ENCODE measurements at places on chromosomes 3 and 15.
A peak's percentile ranks its signal among the peaks of the same experiment; 100 is the strongest.

DNA sequence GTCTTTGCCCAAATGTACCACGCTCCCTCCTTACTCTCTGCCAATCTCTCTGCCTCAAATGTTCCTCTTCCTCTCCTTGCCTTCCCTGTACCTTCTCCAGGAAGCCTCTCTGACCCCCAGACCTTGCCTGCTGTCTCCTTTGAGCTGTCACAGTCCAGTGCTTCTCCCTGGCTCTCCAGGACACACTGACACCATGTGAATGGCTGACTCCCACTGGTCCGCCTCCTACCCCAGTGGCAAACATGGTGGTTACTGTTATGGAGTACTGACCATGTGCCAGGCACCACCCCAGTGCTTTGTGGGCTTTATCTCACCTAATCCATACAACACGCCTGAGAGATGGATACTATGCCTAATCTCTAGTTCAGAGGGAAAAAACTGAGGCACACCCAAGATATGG, 141.9 kb downstream of the TPRA1 start:
- DNase-seq, result no peak

DNA sequence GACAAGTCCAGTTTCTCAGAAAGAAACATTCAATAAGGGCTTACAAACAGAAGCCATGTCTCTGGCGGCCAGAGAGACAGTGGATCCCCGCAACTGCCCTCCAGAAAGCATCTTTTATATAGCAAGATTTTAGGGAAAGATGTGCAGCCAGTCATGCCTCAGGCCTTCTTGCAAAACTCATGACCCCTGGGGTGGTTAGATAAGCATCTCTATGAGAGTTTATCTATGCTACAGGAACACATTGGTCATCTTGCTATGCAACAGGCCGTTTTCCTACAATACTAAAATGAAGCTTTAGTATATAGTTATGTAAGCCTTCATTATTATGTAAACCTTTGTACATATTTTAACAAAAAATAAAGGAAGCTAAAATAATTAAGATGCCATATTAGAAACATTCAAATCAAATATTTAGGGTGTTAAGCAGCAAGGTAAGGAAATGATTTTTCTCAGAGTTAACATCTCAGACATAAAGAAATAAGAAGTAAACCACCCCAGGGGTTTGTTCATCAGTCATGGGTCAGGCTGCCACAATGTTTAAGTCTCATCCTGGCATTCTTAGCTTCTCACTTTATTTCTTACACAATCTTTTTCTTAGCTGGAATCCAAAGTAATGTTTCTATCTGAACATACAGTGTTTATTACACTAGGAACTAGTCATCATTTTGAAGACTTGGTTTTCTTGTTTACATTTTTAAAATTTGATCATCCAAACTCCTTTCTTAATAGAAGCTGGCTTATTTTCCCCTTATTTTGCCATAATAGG, 6.3 kb upstream of the FSIP1 start:
- DNase-seq, result no peak

DNA sequence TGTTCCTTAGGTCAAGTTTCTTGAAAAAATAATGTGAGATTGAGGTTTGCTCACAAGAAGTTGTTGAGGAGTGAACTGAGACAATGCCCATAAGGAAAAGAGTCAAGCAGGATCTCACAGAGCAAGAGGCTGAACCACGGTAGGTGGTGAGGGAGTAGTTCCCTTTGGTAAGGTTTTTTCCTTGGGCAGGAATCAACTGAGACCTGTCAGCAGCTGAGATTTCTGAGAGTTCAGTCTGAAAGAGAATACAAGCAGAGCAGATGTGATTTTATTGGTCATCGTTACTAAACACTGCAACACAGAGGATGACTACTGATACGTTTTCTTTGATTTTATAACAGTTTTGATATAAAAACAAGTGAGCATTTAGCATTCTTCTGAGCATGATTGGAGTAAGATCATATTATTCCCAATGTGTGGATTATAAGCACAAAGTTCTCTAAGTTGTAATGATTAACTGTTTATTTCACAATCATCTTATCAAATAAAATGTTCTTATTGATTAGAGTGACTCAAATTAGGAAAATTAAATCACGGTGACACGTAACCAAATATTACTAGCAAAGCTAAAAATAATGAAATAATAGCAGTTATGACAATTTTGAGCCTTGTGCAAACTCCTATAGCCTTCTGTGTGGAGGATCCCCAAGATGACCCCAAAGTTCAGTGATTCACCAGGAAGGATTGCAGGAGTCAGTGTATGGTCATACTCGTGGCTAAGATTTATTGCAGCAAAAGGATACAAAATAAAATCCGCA, 346.2 kb upstream of the ZNF717 start:
- DNase-seq, result no peak

- DNase-seq, result peak; percentile 86
Observed at GRCh38 chr15:90902840-90903732, at the start of gene MAN2A2. TSS of gene MAN2A2 (plus strand) at chr15:90903302. CDS start at chr15:90904208, 906 bp downstream.

DNA sequence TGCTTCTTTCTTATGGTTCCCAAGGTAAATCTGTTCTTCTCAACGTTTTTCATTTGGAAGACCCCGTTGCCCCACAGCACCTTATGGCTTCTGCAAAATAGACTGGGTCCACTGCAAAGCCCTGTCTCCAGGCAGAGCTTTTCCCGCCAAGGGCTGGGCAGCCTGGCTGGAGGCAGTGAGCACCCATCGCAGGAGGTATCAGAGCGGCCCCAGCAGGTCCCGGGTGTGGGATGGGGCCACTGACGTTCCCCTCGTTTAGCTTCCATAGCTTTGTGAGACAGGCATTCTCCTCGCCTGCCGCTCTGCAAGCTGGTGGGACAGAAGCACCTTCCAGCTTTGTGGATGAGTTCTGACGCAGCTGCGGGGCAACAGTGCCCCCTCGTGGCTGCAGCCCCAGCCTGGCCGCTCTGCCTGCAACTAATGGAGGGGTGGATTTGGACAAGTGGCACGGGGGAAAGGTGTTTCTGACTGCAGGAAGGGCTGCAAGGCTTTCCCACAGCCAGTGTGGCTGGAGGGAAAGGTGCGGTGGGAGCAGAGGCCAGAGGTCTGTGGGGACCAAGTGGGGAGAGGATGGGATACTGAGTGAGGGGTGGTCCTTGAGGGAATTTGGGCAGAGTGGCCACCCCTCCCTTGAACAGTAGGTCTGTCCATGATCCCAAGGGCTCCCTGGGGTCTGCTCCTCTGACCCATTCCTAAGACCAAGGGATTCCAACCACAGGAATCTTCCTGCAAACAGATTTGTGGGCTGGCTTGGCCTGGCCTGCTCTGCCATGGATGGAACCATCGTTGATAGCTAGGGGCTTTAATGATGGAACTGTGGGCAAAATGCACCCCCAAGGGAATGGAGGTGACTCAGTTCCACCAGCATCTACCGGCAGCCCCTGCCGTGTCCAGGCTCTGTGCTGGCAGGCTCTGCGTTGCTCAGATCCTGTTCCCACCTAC, 99.4 kb downstream of the FBLN2 start:
- peak; percentile 85 for DNase-seq

DNA sequence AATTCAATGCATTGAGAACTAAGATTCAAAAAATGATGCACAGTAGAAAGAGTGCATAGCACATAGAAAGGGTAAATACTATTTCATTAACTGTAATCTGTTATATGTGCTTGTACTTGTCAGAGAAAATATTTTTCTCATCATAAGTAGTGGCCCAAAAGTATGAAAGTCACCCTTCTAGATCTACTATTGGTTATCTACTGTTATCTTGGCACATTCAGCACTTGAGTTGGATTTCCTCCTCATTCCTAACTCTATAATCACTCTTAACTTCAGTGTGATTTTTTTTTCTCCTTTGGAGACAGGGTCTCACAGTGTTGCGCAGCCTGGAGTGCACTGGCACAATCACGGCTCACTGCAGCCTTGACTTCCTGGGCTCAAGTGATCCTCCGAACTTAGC, 194.4 kb downstream of the PCCB start:
- no peak for DNase-seq

GRCh38 chr3:150581174-150581573, 21.9 kb upstream of the SELENOT start:
- no peak for DNase-seq

GRCh38 chr15:70051948-70052633, 45.6 kb downstream of the TLE3 start:
- no peak for DNase-seq

DNA sequence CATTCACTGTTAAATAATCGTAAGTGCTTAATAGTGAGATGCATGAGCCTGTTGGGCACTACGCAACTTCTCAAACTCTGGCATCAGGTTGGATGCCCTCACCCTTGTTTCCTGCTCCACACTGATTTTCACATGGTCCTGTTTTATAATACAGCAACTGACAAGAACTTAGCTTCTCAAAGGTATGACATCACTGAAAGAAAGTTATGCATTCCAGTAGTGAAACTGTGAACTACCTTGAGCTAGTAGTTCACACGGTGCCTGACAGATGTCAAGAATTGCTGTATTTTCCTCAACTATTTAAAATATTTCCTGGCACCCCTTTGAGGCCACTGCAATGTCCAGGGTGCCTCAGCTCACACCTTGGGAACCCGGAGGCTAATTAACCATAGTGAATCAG, 327.5 kb downstream of the RORA start:
- DNase-seq, result no peak

- no peak for DNase-seq
Observed at GRCh38 chr15:36313021-36313420, 266.4 kb upstream of the CDIN1 start.

GRCh38 chr3:123818921-123819429, 65.2 kb downstream of the MYLK start:
- DNase-seq, result no peak

DNA sequence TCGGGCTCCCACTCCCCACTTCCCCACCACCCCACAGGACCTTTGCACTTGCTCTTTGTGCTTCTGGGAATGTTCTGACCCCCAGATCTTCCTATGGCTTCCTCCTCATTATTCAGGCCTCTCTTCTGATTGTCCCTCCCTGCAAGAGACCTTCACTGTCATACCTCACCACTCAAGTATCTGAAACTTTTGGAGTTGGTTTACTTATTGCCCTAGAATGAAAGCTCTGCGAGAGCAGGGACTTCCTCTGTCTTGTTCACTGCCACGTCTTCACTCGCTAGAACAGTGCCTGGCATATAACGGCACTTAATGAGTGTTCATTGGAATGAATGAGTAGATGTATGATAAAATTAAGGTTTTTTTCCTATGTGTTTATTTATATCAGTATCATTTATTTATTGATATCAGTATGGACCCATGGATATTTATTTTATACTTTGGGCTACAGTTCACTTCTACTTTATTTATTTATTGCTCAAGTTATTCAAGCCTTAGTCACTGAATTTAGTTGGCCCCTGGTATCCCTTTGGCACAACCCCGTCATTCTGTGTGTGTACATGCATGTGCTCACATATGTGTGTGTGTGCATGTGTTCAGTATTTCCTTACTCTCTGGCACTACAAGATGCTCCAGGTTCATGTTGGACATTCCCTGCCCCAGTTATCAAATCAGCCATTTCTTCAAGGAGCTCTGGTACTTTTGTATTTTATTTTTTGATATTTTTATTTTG, 197.6 kb downstream of the THSD4 start:
- no peak for DNase-seq

DNA sequence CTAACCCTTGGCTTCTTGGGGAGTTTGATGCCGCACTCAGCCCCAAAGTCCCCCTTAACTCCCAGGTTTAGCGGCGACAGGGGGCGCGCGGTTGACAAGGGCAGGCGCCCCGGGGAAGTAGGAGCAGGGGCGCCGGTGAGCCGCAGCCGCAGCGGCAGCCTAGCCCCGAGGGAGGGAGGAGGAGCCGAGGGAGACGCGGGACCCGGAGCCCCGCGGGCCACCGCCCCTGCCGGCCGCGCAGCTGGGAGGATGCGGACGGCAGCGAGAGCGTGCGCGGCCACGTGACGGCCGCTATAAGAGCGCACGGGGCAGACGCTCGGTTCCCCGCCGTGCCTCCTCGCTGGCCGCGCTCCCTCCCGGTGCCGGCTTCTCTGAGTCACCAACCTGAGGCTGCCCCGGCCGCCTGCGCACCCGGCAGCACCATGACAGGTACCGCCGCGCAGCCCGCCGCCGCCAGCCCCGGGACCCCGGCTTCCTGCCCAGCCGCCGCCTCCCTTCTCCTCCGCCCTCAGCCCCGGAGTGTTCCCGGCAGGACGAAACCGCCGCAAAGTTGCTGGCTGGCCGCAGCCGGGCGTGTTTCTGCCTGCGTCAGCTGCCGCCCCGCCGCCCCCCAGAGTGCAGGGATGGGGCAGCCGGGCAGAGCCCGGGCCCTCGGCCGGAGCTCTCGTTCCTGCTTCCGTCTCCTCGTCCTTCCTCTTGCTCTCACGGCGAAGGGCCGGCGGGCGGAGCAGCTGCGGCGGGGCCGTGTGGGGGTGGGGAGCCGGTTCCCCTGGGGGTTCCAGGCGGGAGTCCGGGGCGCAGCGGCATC, at the start of gene GYG1:
Gene GYG1, plus strand, starts transcription at position 322 of the 808 bp plus-strand sequence. Its CDS starts 101 bp downstream, at position 423.
- DNase-seq, result peak; percentile 78

DNA sequence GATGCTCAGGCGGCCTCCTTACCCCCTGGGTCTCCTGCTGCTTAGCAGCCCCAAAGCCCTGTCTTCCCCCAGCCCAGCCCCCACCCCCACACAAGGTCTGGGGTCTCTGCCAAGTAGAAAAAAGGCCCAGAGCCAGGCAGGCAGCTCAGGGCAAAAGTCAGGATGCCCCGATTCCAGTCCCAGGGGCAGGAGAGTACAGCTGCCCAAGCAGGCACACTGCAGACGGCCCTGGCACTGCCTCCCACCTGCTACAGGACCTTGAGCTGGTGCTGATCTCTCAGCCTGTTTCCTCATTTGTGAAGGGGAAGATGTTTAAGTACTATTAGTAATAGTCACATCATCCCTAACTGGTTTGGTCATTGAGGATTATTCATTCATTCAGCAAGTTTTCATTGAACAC, 12.6 kb downstream of the TMEM43 start:
- DNase-seq, result no peak

- DNase-seq, result peak; percentile 14
Observed at GRCh38 chr3:23206366-23206765, 3.2 kb downstream of the UBE2E2 start.

- DNase-seq, result no peak
Observed at GRCh38 chr3:168073842-168074605, 21.7 kb downstream of the GOLIM4 start.

DNA sequence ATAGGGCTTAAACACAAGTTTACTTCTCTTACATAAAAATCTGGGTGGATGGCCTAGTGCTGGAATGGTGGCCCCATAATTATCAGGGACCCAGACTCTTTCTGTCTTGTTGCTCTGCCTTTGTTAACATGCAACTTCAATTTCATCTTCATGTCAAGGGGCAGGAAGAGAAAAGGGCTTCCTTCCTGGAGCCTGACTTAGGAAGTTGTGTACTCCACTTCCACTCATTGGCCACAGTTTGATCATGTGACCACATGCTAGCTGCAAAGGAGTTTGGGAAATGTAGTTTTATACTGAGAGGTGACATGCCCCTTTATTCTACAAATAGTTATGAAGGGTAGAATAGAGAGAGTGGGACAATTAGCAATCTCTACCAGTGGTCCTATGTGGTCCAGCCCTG, 39.3 kb downstream of the RHCG start:
- no peak for DNase-seq
